CD4-positive, alpha-beta T cell treated with Interleukin-6 at 100 ng/mL for 8 hours (primary cell): ENCODE measurements at places on chromosomes 5 and 9.

DNA sequence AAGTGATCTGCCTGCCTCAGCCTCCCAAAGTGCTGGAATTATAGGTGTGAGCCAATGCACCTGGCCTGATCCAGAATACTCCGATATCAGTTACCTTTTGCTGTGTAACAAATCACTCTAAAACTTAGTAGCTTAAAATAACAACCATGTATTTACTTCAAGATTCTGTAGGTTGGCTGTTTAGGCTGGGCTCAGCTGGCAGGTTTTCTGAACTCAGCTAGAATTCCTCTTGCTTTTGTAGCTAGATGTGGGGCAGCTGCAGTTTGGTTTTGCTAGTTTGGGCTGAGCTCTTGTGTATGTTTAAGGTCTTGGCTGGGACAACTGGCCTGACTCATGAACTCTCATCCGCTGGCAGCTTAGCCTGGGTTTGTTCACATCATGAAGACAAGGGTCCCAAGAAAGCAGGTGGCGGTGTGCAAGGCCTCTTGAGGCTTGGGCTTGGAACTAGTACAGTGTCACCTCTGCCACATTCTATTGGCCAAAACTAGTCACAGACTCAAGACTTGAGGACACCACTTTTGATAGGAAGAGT, 138.3 kb upstream of the SHB start:
- DNase-seq: no peak

GRCh38 chr9:11779971-11780370, 913.2 kb upstream of the TYRP1 start:
- no peak for DNase-seq

- DNase-seq: no peak
Measured at GRCh38 chr9:68975365-68976043, 38.4 kb downstream of the PRKACG start.

GRCh38 chr5:40995801-40996586, 75.1 kb downstream of the MROH2B start:
- DNase-seq: no peak

DNA sequence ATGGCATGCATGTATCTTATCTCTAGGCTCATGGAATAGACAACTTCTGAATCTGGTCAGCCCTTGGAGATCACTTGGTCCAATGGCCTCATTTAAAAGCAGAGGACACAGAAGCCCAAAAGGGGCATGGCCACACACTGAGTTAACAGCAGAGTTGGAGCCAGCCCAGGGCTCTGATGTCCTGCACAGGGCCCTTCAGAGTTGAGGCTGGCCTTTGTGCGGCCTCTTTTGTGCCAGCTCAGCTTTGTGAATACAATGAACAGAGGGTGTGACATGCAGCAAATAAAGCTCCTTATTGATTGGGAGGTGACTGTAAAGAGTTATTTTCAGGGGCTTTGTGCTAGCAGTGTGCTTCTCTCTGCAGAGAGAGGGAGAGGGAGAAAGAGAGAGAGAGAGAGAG, 150.1 kb upstream of the STK32A start:
- DNase-seq: no peak

- no peak for DNase-seq
Measured at GRCh38 chr5:116225281-116225922, 140.6 kb downstream of the COMMD10 start.

DNA sequence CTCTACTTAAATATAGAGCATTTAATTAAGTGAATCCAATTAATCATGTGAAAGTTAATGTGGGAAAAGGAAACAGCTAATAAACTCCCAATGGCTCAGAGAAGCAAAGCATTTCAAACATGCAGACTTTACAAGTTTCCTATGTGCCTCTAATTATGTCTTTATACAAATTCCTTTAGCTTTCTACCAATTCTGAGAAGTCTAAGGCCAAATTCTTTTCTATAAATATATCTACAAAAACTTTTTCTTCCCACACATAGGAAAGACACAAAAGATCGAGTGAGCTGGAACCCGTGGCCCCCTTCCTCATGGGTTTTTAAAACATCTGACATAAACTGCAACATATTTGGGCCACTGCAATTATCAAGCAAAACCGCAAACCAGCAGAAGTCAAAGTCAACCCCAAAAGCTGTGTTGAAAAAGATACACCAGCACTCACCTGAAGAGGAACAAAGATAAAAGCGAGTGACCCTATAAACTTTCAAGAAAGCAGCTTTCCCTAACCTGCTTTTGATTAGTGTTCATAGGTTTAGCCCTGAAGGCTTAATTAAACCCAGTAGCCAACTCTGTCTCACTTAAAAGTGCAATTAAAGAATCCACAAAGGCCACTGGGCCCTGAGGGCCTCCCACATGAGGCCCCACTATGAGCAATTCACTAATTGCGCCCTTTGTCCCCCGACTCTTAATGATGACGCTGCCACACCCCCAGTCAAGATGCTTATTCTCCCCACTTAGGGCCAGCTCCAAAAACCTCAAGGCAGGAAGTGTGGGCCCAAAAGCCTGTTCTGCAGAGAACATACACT, 12.1 kb downstream of the SEMA5A start:
- DNase-seq: no peak

DNA sequence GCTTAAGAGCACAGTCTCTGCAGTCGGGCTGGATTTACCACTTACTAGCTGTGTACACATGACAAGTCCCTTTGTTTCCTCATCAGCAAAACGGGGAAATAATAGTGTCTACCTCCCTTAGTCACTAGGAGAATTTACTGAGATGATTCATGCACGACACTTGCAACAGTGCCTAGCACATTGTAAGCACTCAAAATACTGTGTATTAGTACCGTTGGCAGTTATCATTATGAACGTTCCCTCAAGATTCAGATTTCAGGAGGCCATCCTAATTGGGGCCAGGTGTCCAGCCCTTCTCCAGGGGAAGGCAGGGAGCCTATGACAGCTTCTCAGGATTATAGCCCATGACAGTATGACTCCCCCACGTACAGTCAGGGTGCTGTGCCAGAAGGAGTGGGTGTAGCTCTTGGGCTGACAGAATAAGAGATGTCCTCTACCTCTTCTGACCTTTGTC, 164.3 kb downstream of the DOCK2 start:
- DNase-seq: no peak

DNA sequence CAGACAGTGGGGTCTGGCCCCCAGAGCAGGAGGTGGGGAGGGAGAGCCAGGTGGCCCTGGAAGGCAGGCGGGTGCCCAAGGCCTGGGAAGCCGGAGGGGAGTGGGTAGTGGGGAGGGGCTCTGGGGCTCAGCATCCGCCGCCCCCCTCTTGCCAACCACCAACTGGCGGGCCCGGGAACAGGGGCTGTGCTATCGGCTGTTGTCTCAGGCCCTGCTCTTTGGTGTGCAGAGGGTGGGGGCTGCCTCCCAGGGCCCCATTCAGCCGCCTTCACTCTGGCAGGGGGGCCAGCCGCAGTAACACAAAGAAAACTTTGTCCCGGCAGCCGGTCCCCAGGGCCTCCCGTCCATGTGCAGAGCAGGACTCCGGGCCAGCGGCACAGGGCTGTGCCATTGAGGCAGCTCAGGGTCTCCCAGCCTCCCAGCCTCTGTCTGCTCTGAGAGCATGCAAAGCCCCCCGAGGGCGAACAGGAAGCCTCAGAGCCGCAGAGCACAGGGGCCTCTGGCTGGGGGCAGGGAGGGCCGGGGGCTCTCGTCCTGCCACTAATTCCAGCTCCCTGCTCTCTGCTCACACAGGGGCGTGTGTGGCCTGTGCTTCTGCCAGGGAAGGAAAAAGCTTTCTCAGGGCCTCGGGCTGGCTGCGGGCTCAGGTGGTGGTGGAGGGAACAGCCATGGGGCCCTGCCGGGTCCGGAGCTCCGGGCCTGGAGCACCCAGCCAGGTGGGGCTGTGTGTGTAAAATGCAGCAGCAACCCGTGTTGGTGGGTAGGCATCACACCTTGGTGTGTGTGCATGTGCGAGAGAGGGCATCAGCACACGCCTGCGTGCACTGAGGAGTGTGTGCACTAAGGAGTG, 54.2 kb upstream of the NOTCH1 start:
- no peak for DNase-seq

- no peak for DNase-seq
Measured at GRCh38 chr5:171750311-171750788, 35.3 kb upstream of the SMIM23 start.

DNA sequence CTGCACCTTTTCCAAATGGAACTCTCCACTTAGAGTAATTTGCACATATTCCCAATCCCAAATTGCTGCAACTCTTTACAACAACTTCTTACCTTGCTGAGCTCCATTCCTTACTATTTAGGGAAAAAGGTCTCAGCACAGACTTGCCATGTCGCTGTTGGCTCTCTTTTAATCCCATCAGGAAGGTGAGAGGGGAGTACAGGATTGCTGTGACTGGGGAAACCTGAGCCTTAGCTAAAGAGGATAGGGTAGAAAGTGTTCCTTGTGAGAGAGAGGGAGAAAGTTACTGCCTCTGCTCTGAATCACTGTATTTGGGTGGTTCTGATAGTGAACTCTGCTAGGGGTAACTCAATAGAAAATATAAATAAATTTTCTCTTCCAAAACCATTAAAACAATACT, 43.7 kb upstream of the GABRA1 start:
- DNase-seq: no peak

- no peak for DNase-seq
Measured at GRCh38 chr5:53027913-53028312, 38.8 kb downstream of the ITGA2 start.

GRCh38 chr9:79000230-79001002, 571.3 kb upstream of the TLE4 start:
- no peak for DNase-seq

DNA sequence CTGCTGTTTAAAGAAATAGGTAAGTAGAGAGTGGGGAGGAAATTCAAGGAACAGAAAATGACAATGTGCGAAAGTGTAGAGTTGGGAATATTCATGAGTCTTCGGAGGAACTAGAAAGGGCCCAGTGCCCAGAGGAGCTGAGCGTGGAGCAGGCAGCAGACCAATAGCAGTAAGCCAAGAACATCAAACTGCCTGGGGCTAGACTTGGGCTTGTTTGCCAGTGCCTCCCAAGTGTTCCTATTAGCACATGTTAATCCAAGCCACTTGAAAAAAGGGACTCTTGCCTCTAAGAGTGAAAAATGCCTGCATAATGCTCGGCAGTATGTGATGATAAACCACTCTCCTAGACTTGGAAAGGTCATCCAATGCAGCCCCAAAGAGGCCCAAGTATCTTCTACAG, 1.2 kb upstream of the TAL2 start:
- DNase-seq: no peak

DNA sequence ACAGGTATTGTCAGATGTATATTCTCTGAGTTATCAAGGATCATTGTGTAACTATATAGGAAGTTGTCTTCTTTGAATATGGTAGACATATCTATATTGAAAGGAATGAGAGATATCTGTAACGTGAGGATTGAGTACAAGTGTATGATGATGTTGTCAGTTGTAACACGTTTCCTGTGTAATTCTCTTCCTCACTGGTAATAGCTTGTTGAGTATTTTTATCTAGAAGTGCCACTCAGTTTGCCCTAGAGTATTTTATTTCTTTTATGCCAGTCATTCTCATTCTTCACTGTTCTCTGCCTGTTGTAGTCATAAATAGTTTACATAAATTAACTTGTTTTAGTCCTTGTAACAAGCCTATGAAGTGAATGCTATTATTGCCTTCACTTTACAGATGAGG, 172.1 kb downstream of the BAAT start:
- no peak for DNase-seq

GRCh38 chr9:121734465-121734864, 83.0 kb downstream of the DAB2IP start:
- no peak for DNase-seq

DNA sequence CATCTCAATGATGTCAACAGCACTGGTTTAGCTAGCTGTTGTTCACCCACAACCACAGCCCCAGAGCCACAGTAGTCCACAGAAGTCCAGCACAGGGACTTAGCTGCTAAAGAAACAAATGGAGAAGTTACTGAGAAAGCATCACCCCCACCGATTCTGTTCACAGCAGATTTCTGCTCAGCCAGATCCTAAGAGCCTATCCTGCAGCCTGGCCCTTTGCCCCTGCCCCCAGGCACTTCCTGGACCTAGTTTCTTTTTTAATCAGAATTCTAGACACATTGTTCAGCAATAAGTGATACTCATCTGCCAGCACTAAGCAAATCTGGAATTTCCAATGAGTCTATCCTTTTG, 7.4 kb downstream of the B4GALT1 start:
- DNase-seq: peak; percentile 46

- DNase-seq: no peak
Measured at GRCh38 chr5:93578813-93579691, 2.0 kb downstream of the NR2F1-AS1 start.

GRCh38 chr9:137679249-137679648, 60.4 kb downstream of the EHMT1 start:
- no peak for DNase-seq

- no peak for DNase-seq
Measured at GRCh38 chr5:113068559-113068958, 92.0 kb downstream of the DCP2 start.

DNA sequence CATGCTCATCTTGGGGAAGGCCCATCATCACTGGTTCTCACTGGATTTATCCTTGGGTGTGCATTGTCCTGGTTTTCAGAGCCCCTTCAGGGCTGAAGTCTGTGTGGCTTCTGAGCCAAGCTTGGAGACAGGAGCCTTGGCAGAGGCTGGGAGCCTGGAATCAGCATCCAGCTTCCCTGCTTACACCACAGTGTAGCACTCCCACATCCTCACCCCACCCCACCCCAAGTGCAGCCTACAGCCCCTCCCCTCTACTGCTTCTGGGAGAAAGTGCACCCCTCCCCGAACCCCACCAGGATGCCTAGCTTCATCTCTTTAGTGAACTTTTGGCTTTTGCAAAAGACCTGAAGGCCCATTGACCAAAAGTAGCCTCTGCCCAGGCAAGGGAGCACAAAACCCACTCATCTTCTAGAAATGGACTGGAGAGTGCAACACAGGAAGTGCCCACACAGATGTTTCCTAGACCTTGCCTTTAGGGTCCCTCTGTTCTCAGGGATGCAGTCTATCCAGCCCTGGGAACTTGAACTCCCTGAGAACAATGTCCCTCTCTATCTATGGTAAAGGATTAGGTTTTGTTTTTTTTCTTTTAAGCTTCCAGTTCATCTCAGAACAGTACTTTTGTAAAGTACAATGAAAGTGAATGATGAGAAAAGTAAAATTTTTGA, 189.7 kb downstream of the PALM2AKAP2 start:
- DNase-seq: no peak

DNA sequence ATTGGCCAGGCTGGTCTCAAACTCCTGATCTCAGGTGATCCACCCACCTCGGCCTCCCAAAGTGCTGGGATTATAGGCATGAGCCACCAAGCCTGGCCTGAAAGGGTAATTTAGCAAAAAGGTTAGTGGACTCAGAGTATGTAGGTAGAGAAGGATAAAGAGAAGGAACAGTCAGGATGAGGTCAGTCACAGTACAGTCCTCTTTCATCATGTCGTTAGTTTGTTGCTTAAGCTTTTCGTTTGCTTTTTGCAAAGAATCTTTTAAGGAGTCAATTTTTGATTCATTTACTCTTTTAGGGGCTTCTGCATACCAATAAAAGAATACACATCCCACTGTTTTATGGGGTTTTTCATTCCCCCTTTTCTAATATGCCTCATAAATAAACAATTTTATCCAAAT, 17.8 kb upstream of the GBGT1 start:
- DNase-seq: no peak

DNA sequence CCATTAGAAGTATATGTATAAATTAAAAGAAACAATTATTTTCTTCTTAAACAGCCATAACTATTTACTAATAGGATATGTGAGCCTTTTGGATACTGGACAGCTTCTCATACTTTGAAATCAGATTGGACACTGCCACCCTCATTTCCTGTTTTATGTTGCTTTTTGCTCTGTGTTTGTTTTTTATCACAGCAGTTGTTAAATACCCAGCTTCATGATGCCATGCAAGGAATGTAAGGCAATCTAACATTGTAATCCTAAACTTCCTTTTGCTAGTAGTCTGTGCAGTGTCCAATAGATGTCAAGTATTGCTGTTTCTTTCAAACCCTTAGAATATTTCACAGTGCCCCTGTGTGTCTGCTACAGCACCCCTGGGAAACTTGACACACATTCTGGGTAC, 56.2 kb downstream of the CNTLN start:
- no peak for DNase-seq
